Ascending aorta (tissue), 2 donors: ENCODE measurements at places on chromosomes 4 and X.
A peak's percentile ranks its signal among the peaks of the same experiment; 100 is the strongest.

- DNase-seq, result no peak
Observed at GRCh38 chr4:5156682-5157081, 105.4 kb downstream of the STK32B start.

DNA sequence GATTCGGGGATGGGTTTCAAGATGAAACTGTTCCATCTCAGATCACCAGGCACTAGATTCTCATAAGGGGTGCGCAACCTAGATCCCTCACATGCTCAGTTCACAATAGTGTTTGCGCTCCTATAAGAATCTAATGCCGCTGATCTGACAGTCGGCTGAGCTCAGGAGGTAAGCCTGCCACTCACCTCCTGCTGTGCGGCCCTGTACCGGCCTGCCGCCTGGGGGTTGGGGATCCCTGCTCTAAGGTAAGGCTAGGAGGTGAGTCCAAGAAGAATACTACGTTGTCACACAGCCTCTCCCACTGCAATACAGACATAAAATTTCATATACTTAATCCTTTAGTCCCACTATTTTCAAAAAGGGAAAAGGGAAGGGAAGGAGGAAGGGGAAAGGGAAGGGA lies 213.4 kb upstream of the HCCS start:
- no peak for DNase-seq

DNA sequence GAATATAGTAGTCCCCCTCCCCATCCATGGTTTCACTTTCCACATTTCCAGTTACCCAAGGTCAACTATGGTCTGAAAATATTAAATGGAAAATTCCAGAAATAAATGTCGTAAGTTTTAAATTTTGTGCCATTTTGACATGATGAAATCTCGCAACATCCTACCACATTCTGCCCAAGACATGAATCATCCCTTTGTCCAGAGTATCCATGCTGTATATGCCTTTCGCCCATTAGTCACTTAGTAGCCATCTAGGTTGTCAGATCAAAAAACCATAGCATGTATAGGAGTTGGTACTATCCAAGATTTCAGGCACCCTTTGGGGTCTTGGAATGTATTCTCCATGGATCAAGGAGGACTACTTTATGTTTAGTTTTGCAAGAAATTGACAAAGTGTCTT lies 8.3 kb downstream of the PRRG1 start:
- no peak for DNase-seq

DNA sequence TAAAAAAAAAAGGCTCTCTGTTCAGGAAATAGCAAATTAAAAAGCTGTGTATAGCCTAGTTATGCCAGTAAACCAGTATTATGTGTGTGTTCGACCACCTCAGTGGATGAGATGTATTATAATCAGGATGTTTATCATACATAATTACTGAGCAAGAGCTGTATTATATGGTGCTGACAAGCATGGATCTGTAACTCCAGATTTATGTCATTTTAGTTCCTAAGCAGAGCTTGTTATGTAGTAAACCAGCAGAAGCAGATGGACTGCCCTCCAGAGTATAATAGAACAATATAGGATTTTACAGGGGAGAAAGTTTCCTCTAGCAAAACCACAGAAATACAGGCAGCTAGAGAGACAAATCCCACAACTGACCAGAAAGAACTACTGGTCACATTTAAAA lies 627.4 kb upstream of the EPHA5 start:
- DNase-seq, result no peak

DNA sequence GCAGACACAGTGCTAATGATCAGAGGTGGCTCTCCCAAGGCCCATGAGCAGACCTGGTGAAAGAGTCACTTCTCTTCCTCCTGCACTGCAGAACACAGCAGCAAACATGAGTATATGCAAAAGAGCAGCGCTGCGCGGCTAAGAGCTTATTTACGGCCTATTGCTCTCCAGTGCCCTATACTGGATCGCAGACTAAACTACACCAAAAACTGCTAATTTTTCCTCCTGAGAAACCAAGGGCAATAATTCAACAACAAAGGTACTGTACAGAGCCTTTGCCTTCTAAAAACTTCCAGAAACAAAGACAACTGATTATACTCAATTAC lies 702.5 kb downstream of the ARAP2 start:
- no peak for DNase-seq

- no peak for DNase-seq
Observed at GRCh38 chr4:168484626-168485025, 4.3 kb upstream of the DDX60L start.

DNA sequence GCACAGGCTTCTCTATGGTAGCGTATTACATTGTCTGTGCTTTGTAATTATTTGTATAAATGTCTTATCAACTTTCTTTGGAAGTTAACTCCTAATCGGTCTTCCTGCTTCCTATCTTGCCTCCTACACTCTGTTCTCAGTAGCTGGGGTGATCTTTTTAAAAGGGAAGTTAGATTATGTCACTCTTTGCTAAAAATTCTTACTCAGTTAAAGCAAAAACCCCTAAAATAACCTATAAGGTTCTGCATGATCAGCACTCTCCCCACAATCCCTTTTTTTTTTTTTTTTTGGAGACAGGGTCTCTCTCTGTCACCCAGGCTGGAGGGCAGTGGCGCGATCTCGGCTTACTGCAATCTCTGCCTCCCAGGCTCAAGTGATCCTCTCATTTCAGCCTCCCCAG lies 2.6 kb upstream of the PRPS1 start:
- DNase-seq, result no peak

DNA sequence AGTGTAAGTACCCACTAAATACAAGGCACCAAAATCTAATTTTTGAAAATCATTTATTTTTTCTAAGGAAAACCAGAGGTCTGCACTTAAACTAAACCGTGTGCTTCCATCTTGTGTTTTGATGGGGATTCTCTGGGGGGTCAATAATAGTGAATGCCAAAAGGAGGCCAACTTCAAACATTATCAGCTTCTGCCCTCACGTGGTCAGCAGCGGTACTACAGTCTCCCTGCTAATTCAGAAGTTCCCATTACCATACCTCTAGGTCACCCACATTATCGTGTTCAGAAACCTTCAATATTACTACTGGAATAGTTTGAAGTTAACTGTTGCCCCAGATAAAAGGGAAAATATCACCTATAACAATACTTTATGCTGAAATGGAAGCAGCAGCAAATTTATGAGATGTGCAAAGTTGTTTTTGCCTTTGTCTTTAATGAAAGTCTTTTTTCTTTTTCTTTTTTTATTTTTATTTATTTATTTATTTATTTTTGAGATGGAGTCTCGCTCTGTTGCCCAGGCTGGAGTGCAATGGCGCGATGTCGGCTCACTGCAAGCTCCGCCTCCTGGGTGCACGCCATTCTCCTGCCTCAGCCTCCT lies 17.3 kb downstream of the CTPS2 start:
- DNase-seq, result peak; percentile 75

- DNase-seq, result no peak
Observed at GRCh38 chrX:14963447-14964236, 90.4 kb downstream of the MOSPD2 start.

DNA sequence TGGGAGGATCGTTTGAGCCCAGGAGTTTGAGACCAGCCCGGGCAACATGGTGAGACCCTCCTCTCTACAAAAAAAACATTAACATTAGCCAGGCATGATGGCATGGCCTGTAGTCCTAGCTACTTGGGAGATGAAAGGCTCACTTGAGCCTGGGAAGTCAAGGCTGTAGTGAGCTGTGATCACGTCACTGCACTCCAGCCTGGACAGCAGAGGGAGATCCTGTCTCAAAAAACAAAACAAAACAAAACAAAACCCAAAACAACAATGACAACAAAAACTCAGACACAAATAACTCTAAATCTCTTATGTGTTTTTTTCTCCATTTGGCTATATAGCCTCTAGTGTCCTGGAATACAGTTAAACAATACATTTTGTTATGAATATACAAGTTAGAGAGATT lies 127.3 kb upstream of the STK26 start:
- DNase-seq, result no peak

DNA sequence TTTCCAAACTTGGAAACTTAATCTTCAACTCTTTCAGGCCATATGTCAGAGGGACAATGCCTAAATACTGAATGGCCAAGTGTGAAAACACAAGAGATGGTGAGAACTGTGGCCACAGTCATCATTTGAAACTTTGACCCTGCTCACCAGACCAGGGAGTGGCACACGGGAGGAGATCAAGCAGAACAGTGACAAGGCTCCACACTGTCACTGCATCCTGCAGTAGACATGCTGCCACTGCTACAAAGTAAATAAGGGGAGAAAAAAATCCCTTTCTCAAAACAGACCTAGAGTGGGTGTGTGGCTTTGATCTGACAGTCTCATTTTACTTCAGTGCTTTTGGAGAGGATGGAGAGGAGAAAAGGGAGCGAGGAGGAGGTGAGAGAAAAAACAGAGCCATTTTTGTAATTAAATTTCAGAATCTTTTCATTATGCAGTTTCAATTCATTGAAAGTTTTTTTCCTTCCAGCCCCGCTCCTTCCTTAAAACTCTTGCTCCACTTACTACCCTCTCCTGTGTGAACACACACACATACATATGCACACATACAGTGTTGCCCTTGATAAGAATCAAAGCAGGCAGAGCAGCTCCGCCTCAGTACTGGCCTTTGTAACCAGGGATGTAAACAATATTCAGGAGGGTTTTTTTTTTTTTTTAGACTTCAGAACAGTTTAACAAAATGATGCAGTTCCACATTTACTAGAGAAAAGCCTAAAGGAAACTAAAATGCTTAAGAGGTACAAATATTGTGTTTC lies 34.4 kb downstream of the NEXMIF start:
- DNase-seq, result no peak

GRCh38 chrX:50988649-50989048 lies 78.1 kb downstream of the BMP15 start:
- no peak for DNase-seq

DNA sequence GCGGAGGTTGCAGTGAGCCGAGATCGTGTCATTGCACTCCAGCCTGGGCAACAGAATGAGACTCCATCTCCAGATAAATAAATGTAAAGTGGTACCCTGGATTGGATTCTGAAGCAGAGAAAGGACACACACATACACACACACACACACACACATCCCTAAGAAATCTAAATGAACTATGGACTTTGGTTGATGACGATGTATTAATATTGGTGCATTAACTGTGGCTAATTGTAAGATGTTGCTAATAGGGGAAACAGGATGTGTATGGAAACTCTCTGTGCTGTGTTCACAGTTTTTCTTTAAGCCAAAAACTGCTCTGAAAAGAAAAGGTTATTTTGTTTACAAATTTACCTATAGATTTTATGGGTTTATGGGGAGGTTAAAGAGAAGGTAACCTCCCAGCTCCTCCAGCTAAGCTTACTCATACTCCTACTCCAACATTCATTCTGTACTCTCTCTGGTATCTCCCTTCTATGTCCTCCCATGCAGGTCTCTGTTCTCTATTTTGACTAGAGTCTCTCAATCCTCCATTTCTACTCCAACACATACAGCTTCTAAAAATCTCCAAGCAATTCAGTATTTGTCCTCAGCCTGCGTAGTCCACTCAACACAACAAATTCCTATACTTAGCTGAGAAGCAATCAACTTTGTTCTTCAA lies 46.5 kb upstream of the RELL1 start:
- DNase-seq, result no peak

- DNase-seq, result peak; percentile 69
Observed at GRCh38 chr4:147480891-147481576, at the start of gene EDNRA. TSS of gene EDNRA (plus strand) at chr4:147481097. CDS start at chr4:147485682, 4,585 bp downstream.

DNA sequence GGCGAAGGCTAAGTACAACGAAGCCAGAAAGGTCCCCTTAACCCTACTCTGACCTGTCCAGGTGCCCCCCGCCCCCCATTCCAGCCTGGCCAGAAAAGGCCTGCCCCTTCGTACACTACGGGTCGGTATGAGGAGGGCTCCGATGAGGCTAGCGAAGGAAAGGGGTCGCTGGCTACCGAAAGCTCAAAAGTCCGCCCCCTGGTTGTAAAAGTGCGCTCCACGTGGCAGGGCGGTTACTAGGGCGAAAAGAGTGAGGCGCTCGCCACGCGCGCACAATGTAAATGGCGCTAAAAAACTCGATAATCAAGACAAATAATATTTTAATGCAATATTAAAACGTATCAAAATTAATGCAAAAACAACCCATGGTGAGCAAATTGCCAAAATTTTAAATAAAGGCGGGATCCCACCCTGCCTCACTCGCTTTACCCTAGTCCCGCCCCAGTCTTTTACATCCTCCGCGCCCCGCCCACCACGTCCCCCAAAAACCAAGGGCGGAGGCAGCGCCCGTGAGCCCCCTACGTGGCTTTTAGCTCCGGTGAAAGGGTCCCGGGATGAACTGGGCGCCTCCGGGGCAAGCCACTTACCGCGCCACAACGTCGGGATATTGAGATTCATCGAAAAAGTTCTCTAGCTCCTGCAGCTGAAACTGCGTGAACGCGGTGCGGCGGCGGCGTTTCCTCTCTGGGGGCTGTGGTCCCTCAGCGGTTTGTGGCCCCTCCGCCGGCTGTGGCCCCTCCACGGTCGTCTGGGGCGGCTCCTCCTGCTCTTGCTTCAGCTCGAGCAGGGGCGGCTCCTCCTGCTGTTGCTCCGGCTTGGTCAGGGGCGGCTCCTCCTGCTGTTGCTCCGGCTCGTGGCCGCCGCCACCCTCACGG lies 929 bp downstream of the ESX1 start:
- no peak for DNase-seq

DNA sequence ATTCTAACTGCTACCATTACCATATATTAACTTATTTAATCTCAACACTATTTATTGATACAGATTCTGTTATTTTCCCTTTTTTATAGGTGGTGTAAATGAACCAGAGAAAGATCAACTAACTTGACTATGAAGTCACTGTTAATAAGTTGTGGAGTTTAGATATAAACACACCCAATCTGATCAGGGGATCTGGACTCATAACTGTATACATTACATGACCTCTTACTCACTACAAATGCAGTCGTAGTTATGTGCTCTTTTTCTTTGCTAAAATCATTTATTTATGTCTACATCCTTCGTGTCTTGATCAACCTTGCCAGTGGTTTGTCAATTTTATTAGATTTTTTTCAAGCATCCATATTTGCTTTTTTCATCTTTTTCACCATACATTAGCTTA lies 614.8 kb upstream of the FAM241A start:
- DNase-seq, result no peak

DNA sequence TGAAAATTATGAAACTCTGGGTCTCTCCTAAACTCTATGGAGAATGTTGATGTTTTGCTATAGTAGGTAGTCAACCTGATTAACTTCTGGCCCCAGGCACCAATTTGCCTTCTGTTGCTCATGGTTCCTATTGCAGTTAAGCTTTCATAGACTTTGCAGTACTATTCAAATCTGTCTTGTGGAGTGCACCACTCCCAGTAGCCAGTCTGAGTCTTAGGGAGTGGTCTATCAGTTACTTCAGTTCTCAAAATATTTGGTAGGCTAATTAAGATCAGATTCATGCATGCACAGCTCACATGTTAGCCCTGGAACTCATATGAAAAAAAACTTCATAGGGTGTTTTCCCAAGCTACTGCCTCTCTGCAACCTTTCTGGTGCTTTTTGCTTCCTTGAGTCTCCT lies 53.3 kb downstream of the BMP15 start:
- DNase-seq, result no peak

- no peak for DNase-seq
Observed at GRCh38 chrX:10121787-10122186, 35.0 kb upstream of the CLCN4 start.

DNA sequence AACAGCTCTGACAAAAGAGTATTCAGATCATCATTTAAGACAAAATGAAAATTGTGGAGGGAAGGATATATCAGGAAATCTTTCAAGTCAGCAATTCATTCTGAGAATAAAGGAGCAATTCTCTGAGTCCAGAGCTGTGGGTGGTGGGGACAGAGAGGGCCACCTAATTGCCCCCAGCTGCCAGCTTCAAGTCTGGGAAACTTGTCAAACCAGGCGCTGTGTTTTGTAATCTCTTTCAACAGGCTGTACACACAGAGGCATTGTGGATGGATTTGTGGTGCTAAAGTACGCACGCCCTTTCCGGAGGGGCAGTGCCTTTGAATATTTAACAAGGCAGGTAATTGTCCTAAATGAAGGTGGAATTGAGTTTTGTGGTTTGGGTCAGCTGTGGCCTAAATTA lies 591.1 kb upstream of the BOD1L1 start:
- no peak for DNase-seq
